A549 treated with dexamethasone at 1 μM for 4 hours (cell line): ENCODE measurements at places on chromosomes 11 and 22. TPM values are rescaled to one million over a fixed set of nuclear protein-coding genes. Genes with fewer than 3 reads are reported as not detected.

The CHORDC1 gene
- 66.0 to 87.6 TPM (median 80.4 TPM) in 5 replicates for total RNA-seq

The CACNA1I gene
- 0.06 to 0.13 TPM (median 0.11 TPM) in 5 replicates for total RNA-seq

The ZMAT5 gene
- total RNA-seq, result 13.3 to 20.0 TPM (median 18.0 TPM) in 5 replicates

The HTR3A gene
- not detected in 5 replicates for total RNA-seq

The PRR33 gene
- total RNA-seq, result not detected in 5 replicates

The GATD1 gene
- total RNA-seq, result 30.9 to 49.4 TPM (median 44.9 TPM) in 5 replicates

The PARVB gene
- 37.0 to 44.1 TPM (median 41.7 TPM) in 5 replicates for total RNA-seq

The WBP2NL gene
- 0.07 to 0.08 TPM in 2 of 5 replicates, not detected in the others for total RNA-seq
